ENCODE measurements at places on chromosomes 6 and 20.

DNA sequence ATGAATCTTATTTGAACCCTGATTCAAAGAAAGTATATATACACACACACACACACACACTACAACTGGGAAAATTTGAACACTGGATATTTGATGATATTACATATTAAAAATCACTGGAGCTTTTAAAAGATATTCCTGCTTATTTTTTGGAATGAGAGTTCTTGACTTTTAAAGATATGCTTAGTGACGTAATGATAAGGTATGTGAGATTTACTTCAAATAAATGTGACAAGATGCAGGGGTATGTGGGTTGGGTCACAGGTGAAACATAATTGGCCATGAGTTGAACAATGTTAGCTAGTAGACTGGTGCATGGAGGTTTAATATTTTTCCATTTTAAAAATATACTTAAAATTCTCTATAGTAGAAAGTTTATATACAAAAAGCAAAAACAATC lies 258.6 kb downstream of the CBLN4 start:
- no peak for DNase-seq

- DNase-seq: no peak
Measured at GRCh38 chr6:11133281-11133680, 21.8 kb upstream of the ERVFRD-1 start.

- DNase-seq: no peak
Measured at GRCh38 chr6:162369091-162369490, 358.5 kb downstream of the PRKN start.

- DNase-seq: no peak
Measured at GRCh38 chr20:61370841-61371303, 118.8 kb downstream of the CDH4 start.

- no peak for DNase-seq
Measured at GRCh38 chr20:32982617-32983458, 21.4 kb downstream of the SUN5 start.

DNA sequence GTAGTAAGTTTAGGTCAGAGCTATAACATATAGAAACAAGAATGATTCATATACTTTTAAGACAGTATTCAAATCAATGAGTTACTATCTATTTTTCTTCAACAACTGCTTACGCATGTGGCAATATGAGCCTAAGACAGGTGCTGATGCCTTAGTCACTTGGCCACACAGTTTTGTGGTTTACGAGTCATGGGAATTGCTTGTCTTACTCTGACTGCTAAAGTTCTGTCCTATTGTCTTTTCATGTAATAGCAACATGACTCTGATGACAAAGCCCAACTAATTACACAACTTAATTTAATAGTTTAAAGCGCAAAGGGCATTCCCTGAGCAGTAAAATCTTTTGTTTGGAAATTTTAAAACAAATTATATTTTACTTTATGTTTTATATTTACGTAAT lies 159.3 kb upstream of the CENPW start:
- no peak for DNase-seq

GRCh38 chr20:2760297-2760951 lies 40.0 kb downstream of the CPXM1 start:
- no peak for DNase-seq

GRCh38 chr6:21928827-21929226 lies 335.3 kb downstream of the SOX4 start:
- DNase-seq: no peak

DNA sequence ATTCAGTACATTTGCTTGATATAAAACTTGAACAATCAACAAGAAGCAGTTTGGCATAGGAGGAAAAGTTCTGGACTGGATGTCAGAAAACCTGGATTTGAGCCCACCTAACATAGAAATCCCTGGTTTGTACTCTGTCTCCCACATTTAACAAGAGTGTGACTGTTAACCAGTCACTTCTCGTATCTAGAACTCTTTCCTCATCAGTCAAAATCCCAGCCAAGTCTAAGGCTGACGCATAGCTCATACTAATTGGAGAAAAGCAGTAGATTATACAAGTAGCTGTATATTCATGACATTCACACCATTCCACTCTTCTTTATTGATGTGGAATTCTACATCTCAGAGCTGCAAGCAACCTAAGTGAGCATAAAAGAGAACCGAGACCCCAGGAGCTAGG lies 222.7 kb downstream of the PHACTR1 start:
- DNase-seq: no peak

All from T-helper 1 cell (primary cell).